ENCODE measurements at places on chromosomes 5 and 9.

DNA sequence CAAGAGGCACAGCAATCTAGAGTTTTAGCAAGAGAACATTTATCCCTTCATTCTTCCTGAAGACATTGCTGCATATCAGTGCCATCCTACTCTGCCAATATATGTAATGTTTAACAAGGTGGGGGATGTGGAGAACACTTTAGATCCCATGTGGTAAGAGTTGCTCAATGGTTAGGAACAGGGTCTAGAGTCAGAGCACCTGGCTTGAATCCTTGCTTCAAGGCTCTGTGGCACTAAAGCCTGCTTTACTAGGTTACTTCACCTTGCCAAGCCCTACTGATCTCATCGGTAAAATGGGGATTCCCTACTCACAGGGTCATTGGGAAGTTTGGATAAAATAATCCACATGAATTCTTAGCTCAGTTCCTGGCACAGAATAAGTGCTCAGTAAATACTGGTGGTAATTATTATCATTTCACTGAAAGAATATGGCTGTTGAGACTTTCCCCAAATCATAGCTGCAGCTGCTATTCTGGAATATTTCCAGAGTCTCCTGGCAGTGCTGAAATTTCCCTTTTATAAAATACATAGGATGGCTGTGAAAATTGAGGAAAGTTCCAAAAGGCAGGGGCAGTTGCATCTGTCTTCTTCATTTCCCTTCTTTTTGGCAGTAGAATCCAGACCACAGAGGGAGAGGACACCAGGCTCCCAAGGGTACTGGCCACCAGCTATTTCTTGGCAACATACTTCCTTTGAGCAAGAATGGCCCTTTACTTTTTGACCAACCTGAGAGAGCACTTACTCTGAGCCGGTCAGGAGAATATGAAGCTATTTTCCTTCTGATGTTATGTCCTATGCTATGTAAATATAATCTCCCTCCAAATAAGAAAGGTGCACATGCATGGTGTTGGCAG is 142.8 kb downstream of the PALM2AKAP2 start:
- DNase-seq = no peak

GRCh38 chr9:93064392-93065134 is 6.1 kb downstream of the SUSD3 start:
- DNase-seq = peak; percentile 73

GRCh38 chr9:133188843-133189180 is 20.2 kb downstream of the OBP2B start:
- DNase-seq = no peak

DNA sequence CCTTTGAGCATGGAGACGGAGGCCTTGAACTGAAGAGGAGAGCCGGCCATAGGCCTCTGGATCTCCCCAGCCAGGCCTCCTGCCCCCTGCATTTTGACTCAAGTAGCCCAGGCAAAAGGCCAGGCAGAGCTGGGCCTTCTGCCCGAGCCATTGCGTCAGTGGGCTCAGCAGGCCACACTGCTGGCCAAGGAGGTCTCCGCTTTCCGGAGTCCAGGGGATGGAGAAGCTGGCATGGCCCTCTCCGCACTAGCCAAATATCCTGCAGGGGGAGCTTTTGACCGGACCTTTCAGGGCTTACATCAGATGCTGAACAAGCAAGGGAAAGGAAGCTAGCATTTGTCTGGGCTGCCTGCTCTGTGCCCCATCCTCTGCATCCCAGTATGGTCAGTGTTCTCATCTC is 386.8 kb downstream of the TRIM36 start:
- DNase-seq = no peak

- no peak for DNase-seq
These were observed 116.6 kb upstream of the GAS1 start for GRCh38 chr9:87063871-87064270.

- DNase-seq = no peak
These were observed 64.9 kb downstream of the ZNF618 start for GRCh38 chr9:113941056-113941455.

DNA sequence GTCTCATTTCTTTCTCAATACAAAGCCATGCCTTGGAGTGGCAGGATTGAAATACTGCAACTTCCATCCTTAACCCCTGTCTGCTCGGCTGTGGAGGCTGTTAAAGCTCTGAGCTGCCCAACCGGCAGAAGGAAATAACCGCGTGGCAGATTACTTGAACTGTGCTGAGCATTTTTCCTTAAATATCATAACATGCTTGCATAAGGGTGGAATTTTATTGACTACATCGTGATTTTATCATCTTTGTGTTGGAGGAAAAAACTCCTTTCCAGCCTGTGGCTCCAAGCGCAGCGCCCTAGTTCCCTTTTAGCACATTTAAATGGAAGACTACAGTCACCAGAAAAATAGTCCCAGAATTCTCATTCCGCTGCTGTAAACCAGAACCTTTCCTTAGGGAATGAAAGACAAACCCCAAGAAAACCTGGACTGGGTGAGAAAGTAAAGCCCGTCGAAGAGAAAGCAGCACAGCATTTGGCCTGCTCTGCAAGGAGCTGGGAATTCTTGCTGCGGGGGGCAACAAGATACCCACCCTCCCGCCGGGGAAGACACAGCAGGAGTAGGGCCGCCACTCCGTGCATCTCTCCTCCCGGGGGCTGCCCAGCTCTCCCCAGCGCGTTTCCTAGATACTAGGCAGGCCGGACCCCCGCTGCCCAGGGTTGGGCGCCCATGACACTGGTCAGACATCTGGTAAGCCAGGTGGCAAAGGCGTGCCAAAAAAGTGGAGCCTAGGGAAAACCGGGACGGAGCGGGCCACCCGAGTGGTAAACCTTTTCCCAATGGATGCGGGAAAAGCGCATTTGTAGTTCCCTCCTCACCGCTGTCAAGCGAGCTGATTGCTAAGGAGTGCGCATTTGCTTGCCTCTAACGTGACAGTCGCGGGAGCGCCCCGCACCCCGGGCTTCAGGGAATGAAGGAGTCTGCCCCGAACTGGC is 1.3 kb downstream of the SHC3 start:
- no peak for DNase-seq

- no peak for DNase-seq
These were observed 314.7 kb downstream of the PRR16 start for GRCh38 chr5:120778491-120779484.

All from K562 (cell line).